ENCODE measurements at places on chromosomes 11 and 22. TPM values are rescaled to one million over a fixed set of nuclear protein-coding genes. Genes with fewer than 3 reads are reported as not detected.

DNA sequence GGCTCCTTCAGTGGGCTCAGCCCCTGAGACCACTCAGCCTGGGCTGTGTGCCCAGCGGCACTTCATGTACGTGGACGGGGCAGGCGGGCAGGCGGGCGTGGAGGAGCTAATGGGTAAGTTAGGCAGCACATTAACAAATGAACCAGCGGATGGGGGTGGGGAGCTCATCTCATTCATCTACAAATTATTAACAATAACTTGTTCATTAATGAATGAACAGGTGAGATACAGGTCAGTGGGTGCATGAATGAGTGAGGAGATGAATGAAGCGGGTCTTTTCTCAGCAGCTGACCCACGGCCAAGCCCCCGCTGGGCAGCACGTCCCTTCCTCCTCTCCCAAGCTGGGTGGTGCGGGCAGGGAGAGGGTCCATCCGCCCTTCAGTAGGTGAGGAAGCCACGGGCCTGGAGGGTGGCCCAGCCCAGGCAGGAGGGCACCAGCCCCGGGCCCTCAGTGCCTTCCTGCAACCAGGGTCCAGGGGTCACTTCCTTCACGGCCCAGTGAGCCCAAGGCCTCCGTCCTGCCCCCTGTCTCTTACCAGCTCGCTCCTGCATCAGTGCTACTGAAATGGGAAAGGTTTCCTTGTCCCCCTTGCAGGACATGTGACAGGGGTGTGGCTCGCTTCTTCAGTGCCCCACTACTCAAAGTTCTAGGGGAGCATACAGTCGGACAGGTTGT, 60.5 kb upstream of the KCNQ1OT1 start:
- DNase-seq = no peak
- H3K27me3 ChIP-seq = no peaks in the 10 kb centered on the region
- H3K4me3 ChIP-seq = no peak overlapping the region
- no peak overlapping the region for H3K27ac ChIP-seq

DNA sequence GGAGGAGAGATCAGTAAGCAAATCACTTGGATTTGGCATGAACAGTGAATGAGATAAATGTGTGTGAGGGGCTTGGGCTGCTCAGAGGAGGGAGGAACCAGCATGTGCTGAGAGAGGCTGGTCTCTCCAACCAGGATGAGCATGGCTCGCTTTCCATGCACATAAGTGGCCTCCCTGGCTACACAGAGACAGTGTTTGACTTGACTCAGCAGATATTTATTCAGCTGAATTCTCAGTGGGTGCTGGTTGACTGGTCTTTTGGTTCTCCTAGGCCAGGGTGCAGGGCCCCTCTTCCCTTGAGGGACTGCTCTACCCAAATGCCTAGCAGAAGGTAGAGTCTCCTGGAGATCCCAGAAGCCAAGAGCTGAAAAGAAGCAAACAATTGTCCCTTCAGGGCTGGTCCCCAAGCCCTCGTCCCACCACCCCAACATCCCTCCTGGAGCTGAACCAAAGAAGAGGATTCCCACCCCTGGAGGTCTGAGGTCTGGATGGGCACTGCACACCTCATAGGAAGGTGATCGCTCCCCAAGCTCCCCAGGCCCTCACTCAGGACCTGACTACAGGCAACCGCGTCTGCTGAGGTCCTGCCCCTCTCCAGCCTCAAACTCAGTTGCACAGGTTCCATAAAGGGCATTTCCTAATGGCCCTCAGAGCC, 3.3 kb upstream of the TRIM29 start:
- no peak overlapping the region for H3K4me3 ChIP-seq
- peaks cover 7% of the 10 kb centered on the region for H3K27me3 ChIP-seq
- DNase-seq = no peak
- no peak overlapping the region for H3K27ac ChIP-seq
- no peaks in the 10 kb centered on the region for H3K4me1 ChIP-seq

- no peak overlapping the region for H3K4me3 ChIP-seq
- H3K4me1 ChIP-seq = no peaks in the 10 kb centered on the region
- DNase-seq = no peak
- H3K27me3 ChIP-seq = peaks cover 2% of the 10 kb centered on the region
- H3K27ac ChIP-seq = no peak overlapping the region
Observed at GRCh38 chr11:119545978-119546915, 123.3 kb upstream of the THY1 start.

GRCh38 chr22:40251106-40251505, 73.4 kb downstream of the TNRC6B start:
- H3K4me1 ChIP-seq = peaks cover 43% of the 10 kb centered on the region
- DNase-seq = no peak
- H3K36me3 ChIP-seq = peaks cover 38% of the 10 kb centered on the region
- H3K27me3 ChIP-seq = no peaks in the 10 kb centered on the region
- H3K27ac ChIP-seq = no peak overlapping the region

DNA sequence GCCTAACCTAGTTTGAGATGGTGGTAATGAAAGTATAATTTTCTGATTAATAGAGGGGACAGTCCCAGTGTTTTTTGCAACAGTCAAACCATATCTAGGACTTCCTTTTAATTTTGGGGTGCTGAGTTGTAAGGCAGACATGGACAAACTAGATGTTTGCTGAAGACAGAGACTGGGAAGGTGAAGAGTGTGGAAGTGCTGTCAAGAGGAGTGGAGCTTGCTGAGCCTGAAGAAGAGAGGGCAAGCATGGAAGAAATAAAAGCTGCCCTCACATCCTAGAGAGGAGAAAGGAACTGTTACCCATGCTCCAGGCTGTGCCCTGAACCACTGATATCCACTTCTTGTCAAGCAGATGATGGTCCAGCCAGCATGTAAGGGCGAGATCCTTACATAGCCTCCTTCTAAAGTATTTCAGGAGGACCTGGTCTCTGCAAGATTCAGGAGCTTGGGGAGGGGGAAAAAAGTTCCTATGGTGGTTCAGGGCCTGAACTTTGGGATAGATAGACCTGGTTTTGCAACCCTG, 51.4 kb downstream of the PRR5L start:
- H3K36me3 ChIP-seq = no peaks in the 10 kb centered on the region
- H3K27ac ChIP-seq = no peak overlapping the region
- H3K4me3 ChIP-seq = no peak overlapping the region

DNA sequence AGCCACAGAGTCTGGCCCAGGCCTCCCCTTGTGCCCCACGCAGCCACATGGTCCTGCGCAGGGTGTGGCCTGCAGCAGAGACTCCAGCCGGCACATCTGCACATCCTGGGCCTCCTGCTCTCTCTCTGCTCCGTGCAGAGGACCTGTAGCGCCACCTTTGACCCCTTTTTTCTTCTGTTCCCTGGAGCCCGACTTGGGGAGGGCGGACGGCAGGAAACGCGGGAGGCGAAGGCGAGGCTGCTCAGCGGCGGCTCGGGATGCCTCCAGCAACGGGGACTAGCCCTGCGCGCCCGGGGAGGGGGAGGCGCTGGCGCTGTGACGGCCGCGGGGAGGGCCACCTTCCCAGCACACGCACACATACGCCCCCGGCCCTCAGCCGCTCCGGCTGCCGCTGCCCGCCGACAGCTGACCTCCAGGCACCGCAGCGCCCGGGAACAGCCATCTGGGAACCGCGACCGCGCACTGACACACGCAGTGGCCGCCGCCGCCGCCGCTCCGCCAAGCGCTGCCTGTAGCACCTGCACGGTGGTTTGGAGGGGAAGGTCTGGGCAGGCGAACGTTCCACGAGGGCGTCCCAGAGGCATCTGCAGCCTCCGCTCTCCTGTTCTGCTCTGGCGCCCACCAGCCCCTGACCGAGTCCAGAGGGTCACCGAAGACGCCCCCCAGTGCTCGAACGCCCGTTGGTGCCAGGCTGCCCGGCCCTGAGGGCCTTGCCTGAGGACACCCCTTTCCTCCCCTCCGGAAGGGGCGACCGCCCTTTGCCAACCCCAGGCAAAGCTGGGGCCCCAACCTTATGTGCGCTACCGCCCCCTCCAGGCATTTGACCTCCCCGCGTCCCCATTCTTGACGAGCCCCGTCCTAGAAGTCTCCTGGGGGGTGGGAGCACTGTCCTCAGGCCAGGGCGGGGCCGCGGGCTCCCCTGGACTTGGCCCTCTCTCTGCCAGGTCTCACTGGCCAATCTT, 16.9 kb upstream of the C22orf42 start:
- H3K4me3 ChIP-seq = no peak overlapping the region
- H3K4me1 ChIP-seq = no peaks in the 10 kb centered on the region
- peaks cover 19% of the 10 kb centered on the region for H3K27me3 ChIP-seq
- no peak for DNase-seq
- H3K36me3 ChIP-seq = no peaks in the 10 kb centered on the region
- no peak overlapping the region for H3K27ac ChIP-seq

DNA sequence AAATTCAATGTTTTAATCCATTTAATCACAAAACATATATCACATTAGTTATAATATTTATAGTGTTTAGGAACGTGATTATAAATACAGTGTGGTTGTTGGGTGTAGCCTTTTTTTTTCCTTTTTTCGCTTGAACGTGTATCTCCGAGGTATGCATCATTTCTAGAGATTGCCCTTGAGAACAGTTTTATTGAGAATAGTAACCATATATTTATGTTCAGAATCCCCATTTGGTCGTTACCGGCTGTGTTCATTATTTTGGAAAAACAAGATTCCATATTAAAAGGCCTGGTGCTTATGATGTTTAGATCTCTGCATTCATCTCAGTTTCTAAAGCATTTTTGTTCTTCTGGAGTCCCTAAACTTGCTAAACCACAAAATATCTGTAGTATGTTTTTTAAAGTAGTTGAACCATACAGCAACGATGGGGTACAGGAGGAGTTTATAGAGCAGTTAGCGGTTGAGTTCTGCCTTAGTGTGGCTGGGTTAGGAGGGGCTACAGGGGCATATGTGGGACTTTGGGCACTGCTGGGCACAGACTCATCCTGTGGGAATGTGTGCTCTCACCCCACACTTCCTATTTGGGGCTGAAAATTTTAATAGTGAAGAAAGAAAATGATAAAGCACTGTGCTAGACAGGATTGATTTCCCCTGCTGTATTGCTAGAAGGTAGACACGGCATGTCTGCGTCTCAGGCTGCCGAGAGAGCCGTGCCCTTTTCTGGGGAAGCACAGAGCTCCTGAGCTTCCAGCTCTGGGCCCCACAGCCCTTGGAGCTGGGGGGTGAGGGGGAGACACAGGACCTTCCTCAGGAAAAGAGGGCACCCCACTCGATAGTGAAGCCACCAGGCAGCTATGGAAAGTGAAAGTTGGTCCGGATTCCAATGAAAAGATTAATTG, 81.5 kb upstream of the PPARA start:
- peak overlapping the region; percentile 78 for H3K4me3 ChIP-seq
- H3K27me3 ChIP-seq = peaks cover 3% of the 10 kb centered on the region
- H3K36me3 ChIP-seq = no peaks in the 10 kb centered on the region
- no peak for DNase-seq

GRCh38 chr11:18248561-18248960, at the start of gene SAA2:
Gene SAA2 (minus strand): TSS chr11:18248668. CDS start chr11:18248011, 657 bp downstream.
- no peak within 1 kb of the TSS for H3K4me3 ChIP-seq
- peaks cover 37% of the 10 kb centered on the region for H3K4me1 ChIP-seq
- no peak within 1 kb of the TSS for H3K27ac ChIP-seq
- no peaks in the 10 kb centered on the region for H3K36me3 ChIP-seq
- peak; percentile 13 for DNase-seq

DNA sequence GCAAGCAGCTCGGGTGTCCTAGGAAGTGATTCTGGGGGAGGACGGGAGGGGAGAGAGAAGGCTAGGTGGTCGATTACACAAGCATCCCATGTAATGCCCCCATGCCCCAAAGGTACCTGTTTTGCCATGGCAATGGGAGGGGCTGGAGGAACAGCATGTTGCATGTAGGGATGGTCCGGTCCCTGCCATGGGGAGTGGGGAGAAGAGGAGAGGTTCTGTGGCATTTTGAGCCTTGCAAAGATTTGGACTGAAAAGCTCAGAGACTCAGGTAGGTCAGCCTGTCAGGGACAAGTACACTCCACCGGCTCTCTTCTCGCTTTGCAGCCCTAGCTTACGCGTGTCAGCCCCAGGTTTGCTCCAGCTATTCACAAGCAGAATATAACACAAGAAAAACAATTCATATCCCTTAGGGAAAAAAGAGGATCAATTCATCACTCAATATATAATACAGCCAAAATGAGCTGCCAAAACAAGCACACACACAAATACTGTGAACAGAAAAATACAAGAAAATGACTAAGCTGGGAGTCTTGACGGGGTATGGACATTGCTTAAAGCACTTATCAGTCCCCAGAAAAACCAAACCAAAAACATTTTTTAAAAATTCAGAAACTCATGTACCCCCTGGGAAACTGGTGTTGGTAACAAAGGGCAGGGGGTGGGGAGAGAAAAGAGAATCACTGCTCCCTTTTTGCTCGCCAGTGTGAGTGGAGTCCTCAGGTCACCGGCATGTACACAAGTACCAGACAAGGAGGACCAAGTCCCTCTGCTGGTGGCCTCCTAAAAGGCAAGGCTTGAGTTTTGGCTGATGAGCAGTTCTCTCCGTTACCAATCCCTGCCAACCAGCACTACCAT, 21.6 kb downstream of the APOL5 start:
- H3K36me3 ChIP-seq = no peaks in the 10 kb centered on the region
- no peak overlapping the region for H3K4me3 ChIP-seq
- no peak overlapping the region for H3K27ac ChIP-seq
- no peak for DNase-seq

DNA sequence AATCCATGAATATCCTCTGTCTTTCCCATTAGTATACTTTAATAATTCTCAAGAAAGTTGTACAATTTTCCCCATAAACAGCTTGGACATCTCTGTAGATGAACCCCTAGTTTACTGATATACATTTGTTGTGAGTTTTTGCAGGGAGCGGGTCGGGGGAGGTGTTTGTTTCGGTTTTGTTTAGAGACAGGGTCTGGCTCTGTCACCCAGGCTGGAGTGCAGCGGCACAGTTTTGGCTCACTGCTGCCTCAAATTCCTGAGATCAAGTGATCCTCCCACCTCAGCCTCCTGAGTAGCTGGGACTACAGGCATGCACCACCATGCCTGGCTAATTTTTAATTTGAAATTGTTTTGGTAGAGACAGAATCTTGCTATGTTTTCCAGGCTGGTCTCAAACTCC, 57.6 kb downstream of the IGLL5 start:
- no peaks in the 10 kb centered on the region for H3K4me1 ChIP-seq
- peaks cover 14% of the 10 kb centered on the region for H3K27me3 ChIP-seq
- H3K4me3 ChIP-seq = no peak overlapping the region
- DNase-seq = no peak

GRCh38 chr22:36022697-36023096, 5.9 kb downstream of the RBFOX2 start:
- no peaks in the 10 kb centered on the region for H3K36me3 ChIP-seq
- H3K27ac ChIP-seq = no peak overlapping the region
- no peak for DNase-seq
- peaks cover 9% of the 10 kb centered on the region for H3K4me1 ChIP-seq
- H3K27me3 ChIP-seq = peaks cover 28% of the 10 kb centered on the region

- no peak overlapping the region for H3K4me3 ChIP-seq
- no peak for DNase-seq
- peaks cover 21% of the 10 kb centered on the region for H3K27me3 ChIP-seq
- peak overlapping the region; percentile 64 for H3K27ac ChIP-seq
- H3K4me1 ChIP-seq = peaks cover 33% of the 10 kb centered on the region
Observed at GRCh38 chr11:73177380-73177777, 35.3 kb upstream of the FCHSD2 start.

Gene PHETA2
- 1.6 TPM for total RNA-seq

Gene ZNF408
- total RNA-seq = 16.1 TPM

Gene C22orf39
- total RNA-seq = 35.0 TPM

Gene ANKK1
- total RNA-seq = not detected

Gene CLTCL1
- total RNA-seq = 0.58 TPM

Gene LDHA
- total RNA-seq = 1,270 TPM

Gene C11orf91
- not detected for total RNA-seq

Gene NOX4
- total RNA-seq = not detected

Measured in activated CD8-positive, alpha-beta T cell treated with anti-CD3 and anti-CD28 coated beads, Interleukin-2, amount 10 ng/mL, durations not matched to agents 7 days and 5 days (primary cell).